Fibroblast of skin of back (primary cell): ENCODE measurements at places on chromosomes 11 and 22.

DNA sequence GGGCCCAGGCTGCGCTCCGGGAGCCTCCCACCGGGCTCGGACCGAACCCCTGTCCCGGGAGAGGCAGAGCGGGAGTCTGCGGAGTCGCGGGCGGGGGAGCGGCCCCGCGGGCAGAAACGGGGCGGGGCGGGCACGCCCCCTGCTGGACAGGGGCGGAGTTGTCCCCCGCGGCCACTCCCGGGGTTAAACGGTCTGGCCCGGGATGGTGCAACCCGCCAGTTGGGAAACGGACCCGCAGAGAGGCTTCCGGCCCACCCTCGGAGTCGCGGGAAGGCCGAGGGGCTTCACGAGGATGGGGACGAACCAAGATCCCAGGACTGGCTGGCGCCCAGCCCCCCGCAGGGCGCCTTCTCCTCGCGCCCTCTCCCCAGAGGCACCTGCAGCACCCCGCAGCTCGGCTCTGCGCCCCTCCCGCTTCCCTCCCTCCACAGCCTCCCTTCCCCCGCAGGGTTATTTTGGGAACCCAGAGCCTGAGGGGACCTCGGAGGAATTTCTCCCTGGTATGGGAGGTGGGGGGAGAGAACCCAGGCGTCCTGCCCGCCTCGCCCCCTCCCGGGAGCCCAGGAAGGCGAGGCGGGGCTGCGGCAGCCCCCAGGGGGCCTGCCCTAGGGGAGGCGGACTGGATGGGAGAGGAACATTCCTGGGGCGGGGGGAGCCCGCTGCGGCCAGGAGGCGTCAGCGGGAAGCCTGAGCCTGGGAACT is 902 bp downstream of the RASGRP2 start:
- DNase-seq: peak; percentile 60

- DNase-seq: no peak
Measured at GRCh38 chr11:46719048-46719542, at the start of gene F2. TSS of gene F2 (plus strand) at chr11:46719213. CDS start at chr11:46719236, 23 bp downstream.

GRCh38 chr11:113106507-113106906 is 145.3 kb downstream of the NCAM1 start:
- DNase-seq: peak; percentile 65

- peak; percentile 35 for DNase-seq
Measured at GRCh38 chr11:14132312-14132711, 169.8 kb downstream of the SPON1 start.

- DNase-seq: peak; percentile 55
Measured at GRCh38 chr22:46678785-46679700, 58.9 kb downstream of the GRAMD4 start.

DNA sequence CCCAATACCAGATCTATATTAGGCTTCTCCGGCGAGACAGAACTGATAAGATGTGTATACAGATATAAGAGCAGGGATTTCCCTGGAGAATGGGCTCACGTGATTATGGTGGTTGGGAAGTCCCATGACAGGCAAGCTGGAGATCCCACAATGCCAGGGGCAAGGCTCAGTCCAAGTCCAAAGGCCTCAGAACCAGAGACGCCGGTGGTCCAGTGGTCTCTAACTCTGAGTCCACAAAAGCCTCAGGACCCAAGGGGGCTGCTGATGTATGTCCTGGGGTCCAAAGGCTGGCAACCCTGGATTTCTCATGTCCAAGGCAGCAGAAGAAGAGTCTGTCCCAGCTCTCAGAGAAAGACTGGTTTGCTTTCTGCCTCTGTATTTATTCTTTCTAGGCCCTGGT is 15.8 kb upstream of the OSBPL5 start:
- no peak for DNase-seq

- no peak for DNase-seq
Measured at GRCh38 chr11:7089328-7090251, 792 bp downstream of the RBMXL2 start.

GRCh38 chr22:20114506-20115475 is 1.1 kb upstream of the RANBP1 start:
- no peak for DNase-seq

DNA sequence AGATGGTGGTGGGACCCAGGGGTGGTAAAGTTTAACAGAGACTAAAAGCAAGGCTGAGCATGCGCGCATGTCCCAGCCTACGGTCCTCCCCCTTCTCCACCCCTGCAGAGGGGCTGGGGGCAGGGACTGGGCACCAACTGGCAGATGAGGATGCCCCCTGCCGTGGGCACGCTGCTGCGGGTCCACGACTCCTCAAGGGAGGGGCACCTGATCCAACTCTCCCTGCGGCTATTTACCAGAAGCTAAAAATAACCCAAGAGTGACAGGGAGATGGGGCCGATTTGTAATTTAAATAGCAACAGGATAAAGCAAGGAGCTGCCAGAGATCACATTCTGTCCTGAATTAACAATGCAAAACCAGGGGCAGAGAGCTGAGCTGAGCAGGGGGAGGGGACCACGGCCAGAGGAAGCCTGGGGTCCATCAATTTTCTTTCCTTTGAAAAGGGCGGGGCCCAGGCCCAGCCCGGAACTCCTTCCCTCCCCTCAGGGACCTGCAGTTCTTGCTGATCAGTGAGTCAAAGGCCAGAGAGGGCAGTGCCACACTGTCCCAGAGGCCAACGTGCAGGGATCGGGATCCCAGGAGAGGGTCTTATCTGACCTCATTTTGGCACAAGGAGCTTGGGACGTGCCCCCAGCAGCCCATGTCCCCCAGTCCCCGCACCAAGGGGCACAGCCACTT is 8.1 kb upstream of the DGKZ start:
- DNase-seq: peak; percentile 51

DNA sequence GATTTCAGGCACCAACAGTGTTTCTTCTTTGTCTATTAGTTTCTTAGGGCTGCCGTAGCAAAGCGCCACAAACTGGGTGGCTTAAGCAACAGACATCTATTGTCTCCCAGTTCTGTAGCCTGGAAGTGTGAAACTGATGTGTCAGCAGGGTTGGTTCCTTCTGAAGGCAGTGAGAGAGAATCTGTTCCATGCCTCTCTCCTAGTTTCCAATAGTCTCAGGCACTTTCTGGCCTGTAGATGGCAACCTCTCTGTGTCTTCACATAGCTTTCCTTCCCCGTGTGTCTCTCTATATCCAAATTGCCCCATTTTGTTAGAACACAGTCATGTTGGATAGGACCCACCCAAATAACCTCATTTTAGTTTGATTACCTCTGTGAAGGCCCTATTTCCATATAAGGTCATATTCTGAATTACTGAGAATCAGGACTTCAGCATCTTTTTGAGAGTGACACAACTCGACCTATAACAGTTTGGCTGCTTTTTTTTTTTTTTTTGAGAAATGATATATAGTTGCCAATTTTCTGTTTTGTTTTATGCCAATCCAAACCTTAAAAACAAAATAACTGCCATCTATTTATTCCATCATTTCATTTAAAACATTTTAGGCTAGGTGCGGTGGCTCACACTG is 108.2 kb downstream of the SLC36A4 start:
- peak; percentile 56 for DNase-seq

- DNase-seq: no peak
Measured at GRCh38 chr22:46742576-46743221, 4.6 kb upstream of the CERK start.

DNA sequence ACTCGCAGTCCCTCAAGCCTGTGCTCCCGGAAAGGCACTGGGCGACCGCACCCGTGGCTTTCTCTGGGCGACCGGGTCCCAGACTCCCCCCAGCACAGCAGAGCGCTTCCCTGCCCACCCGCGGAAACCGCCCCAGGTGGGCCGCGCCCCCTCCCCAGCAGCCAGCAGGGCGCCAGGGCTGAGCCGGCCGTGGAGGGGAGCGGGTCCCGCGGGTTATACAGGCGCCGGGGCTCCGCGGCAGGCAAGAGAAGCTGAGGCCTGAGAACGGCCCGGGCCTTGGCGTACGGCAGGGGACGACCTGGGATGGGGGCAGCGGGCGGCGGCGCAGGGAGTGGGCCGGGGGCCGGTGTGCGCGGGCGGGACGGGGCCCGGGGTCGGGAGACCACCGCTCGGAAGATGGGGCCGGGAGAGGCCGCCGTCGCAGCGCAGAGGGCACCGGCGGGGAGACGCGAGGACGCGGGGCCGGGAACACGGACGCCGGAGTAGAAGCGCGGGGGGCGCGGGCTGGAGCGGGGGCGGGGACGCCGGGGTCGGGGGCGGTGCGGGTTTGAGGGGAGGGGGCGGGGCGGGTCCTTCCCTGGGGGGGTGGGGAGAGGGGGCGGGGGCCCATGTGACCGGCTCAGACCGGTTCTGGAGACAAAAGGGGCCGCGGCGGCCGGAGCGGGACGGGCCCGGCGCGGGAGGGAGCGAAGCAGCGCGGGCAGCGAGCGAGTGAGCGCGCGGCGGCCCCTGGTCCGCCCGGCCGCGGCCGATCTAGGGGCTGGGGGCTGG is at the start of gene MDK:
Gene MDK (plus strand): TSS at position 622 of the 771 bp plus-strand sequence. CDS start 389 bp downstream, outside the sequence.
- no peak for DNase-seq

DNA sequence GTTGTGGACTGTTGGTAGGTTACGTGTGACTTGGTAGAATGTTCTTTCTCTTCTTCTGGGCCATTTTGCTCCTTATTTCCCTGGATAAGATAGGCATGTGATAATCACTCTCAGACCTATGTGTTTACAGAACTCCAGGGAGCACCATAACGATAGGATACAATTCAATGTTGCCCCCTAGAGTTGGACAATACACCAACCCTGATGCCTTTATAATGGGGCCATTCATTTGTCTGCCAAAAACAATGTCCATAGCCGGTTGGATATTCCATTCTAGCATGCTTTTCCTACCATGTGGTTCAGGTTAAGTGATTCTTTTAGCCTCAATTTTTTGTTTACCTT is 60.5 kb downstream of the APIP start:
- no peak for DNase-seq

DNA sequence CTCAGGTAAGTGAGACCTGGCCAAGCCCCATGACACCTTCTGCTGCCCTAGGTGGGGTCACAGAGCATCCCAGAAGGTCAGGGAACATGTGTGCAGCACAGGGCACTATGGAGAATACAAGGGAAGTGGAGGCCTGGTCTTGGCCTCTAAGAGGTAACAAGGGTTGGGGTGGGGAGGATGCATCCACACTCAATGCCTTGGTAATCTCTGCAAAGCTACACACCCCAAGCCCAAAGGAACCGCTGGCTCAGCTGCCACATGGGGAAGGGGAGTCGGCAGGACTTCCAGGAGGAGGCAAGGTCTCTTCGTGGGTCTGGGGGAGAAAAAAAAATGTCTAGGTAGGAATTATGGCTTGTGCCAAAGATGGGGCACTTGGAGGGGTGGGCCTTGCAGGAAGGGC is 17.3 kb downstream of the CD5 start:
- no peak for DNase-seq

- no peak for DNase-seq
Measured at GRCh38 chr22:25511725-25512124, 52.8 kb upstream of the GRK3 start.

GRCh38 chr22:20573833-20574615 is 66.6 kb downstream of the MED15 start:
- DNase-seq: no peak

DNA sequence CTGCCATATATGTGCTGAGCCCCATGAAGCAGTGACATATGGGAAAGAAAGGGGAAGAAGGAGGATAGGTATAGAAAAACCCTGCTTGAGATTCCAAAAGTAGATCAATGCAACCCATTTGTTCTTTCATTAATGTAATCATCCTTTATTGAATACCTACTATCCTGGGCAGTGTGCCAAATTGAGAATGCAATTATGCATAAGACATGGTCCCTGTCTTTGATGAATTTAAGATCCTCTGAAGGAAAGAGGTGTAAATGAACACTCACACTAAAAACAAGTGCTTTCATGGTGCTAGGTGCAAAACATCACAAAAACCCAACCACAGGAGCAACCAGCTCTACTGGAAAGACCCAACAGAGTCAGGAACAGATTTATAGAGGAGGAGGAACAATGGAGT is 29.7 kb downstream of the FLI1 start:
- no peak for DNase-seq

GRCh38 chr22:29470159-29470855 is 9.7 kb upstream of the NEFH start:
- DNase-seq: peak; percentile 49

- DNase-seq: peak; percentile 96
Measured at GRCh38 chr11:57311109-57311936, 13.4 kb downstream of the TNKS1BP1 start.

- DNase-seq: peak; percentile 9
Measured at GRCh38 chr11:60951606-60951903, 421 bp downstream of the SLC15A3 start.

GRCh38 chr22:18970176-18970947 is 34.3 kb upstream of the PRODH start:
- peak; percentile 10 for DNase-seq

DNA sequence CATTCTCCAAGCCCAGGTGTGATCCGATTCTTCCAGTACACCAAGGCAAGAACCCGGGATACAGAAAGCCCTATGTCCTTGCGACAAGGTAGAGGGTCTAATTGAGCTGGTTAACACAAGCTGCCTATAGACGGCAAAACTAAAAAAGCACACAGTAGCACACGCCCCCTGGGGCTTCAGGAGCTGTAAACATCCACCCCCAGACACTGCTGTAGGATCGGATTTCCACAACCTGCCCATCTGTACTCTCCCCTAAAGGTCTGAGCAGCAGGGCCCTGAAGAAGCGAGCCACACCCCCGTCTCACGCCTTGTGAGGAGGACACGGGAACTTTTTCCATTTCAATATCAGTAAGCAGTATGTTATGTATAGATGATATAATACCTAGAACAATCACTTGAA is 624.7 kb downstream of the BUD13 start:
- DNase-seq: no peak

DNA sequence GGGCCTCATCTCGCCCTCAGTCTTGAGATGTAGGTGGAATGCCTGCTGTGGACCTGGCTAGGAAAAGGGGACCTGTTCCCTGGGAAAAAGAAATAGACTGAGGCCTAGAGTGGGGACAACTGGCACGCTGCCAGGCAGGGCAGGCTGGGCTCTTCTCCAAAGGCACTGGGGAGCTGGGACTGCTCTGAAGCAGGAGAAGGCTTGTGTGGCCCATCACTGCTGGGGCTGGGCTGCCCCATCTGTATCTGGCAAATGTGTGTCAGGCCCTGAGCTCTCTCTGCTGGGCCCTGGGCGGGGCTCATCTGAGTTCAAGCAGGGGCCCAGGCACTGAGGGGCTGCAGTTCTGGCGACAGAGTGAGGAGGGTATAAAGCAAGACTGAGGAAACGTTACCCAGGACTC is 32.9 kb downstream of the ARVCF start:
- DNase-seq: peak; percentile 11

- DNase-seq: peak; percentile 73
Measured at GRCh38 chr11:69298267-69299022, 4.5 kb downstream of the MYEOV start.

- DNase-seq: no peak
Measured at GRCh38 chr11:69193151-69193550, 37.4 kb downstream of the SMIM38 start.

DNA sequence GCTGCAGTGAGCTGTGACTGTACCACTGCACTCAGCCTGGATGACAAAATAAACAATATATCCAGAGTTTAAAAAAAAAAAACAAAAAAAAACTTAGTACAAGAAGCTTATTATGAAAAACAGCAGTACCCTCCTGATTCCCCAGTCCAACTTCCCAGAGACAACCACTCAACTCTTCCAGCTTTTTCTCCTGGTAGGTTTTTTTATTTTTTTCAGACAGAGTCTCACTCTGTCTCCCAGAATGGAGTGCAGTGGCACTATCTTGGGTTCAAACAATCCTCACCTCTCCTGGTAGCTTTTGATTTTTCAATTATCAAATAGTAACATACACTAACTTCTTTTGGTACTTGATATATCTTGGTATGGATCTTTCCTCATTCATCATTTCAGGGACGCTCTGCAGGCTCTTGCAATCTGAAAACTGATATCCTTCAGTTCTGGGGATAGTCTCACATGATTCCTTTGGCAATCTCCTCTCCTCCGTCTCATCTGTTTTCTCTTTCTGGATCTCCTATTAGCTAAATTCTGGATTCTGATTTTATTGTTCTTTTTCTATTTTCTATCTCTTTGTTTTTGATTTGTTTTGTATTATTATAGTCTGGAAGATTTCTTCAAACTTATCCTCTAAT is 44.9 kb downstream of the ALG9 start:
- DNase-seq: no peak
